ENCODE measurements at places on chromosomes 7 and 10. TPM values are rescaled to one million over a fixed set of nuclear protein-coding genes. Genes with fewer than 3 reads are reported as not detected.
A peak's percentile ranks its signal among the peaks of the same experiment; 100 is the strongest.

Gene ST8SIA6
- 0.08 TPM for polyA plus RNA-seq

Gene CD36
- 1.2 TPM for polyA plus RNA-seq

Gene CYP3A7
- 0.08 TPM for polyA plus RNA-seq

Gene LRMDA
- polyA plus RNA-seq: not detected

Gene SFRP4
- polyA plus RNA-seq: not detected

Gene DLG5
- polyA plus RNA-seq: not detected

Gene TRIL
- polyA plus RNA-seq: not detected

DNA sequence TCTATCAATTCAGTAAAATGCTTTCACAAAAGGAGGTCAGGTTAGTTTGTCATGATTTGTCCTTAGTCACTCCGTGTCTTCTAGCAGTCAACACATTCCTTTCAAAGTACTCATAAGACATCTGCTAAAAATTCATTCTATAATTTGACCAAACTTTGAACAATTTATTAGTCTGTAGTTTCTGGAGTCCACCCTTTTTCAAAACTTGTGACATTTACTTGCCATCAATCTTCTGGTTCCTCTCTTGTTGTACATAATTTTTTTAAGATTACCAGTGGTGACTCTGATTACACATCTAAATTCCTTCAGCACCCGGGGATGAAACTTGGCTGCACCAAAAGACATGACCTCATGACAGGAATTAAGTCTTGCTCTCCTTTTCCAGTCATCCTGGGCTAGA, 130.1 kb downstream of the NEBL start:
- no peak for DNase-seq

DNA sequence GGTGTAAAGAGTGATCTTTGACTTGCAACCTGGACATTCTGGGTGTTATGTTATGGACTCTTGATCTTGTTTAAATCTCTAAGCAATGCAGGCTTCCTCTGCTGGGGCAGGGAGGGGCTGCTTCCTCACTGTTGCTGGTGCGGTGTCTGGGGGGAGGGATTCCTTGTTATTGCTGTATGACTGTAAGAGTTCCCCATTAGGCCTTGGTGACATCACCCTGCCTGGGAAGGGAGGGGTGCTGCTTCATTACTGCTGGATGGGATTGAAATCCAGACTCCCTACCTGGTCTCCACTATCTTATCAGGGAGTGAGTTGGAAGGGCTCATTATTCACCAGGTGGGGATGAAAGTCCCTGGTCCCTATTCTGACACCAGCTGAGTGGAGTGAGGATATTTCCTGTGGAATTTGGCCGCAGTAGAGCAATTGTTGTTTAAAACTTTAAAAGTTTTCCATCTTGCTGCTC, 8.8 kb downstream of the OGDH start:
- DNase-seq: no peak

GRCh38 chr7:33841705-33842129, 63.6 kb upstream of the BMPER start:
- DNase-seq: no peak

DNA sequence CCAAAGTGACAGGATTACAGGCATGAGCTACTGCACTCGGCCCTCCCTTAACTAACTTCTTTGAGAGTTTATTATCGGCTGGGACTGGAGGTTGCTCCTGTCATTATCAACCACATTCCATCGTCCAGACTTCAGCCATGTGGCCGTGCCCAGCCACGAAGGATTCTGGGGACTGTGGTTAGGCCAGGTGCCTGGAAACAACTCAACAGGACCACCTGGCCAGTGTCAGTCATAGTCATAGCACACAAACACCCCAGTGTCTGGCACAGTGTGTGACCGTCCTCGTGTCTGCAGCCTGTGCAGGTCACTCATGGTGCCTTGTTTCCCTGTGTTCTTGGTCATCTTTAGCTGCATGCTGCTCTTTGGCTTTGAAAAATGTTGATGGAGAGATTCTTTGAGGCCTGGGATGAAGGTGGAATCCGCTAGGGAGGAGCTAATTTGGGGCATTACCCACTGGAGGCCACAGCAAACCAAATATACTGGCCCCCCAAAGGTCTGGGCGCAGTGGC, 12.7 kb upstream of the AMZ1 start:
- no peak for DNase-seq

DNA sequence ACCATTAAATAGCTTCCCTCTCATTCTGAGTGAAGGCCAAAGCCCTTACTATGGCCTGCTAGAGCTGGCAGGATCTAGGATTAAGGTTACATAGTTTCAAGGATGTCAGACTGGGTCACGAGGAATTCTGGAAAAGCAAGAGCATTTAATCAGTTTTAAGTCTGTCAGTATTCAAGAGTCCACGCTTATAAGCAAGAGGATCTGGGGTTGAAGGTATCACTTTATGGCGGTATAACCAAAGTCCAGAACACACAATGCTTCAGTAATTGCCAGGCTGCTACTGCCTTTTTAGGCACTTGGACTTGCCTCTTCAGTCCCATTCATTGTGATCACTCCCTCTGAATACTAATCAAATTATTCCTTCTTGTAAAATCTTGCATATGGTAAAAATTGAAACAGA, 101.0 kb downstream of the HBP1 start:
- no peak for DNase-seq

DNA sequence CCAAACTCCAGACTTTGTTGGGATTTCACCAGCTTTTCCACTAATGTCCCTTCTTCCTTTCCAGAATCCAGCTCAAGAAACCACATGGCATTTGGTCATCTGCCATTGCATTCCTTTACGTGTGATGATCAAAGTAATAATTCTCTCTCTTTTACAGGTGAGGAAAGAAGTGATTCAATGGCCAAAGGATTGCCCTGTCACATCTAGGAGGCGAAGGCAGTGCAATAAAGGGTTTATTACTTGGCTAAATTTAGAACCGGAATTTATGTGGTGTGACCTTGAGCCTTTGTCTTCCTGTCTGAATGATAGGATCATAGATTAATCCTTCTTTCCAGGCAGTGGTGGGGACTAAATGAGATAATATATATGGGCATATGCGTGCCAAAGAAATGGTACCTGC, 58.3 kb upstream of the COBL start:
- DNase-seq: no peak

GRCh38 chr7:77525231-77525630, 11.9 kb upstream of the PTPN12 start:
- no peak for DNase-seq

DNA sequence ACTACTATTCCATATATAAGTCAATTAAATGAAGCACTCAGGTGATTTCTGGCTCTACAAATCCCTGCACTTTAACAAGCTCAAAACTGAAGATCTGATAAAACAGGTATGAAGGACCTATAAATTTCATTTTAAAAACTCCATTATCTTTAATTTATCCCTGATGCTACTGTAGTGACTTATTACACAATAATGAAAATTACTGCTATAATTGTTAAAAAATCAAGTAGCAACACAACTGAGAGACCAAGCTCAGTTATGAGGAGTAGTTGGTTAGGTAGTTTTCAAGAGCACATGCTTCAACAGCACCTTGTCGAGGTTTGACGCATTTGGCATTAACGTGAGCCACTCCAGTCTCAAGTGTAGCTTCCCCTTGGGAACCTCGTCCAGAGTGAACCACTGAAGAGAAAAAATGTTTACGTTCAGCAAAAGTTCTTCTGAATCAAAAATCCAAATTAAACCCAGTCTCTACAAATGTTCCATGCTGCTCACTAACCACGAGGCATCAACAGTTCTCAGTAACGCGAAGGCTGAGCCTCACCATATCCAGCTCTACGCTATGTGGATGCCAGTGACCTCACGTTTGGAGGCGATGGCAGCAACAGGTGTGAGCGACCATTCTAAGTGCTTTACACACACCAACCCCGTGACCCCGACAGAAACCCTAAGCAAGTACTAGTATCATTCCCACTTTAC, 55.3 kb upstream of the NCAPG2 start:
- DNase-seq: no peak

GRCh38 chr7:40437498-40437897, 302.7 kb downstream of the SUGCT start:
- DNase-seq: no peak

- DNase-seq: no peak
Measured at GRCh38 chr10:44426247-44427034, 41.5 kb upstream of the CXCL12 start.

GRCh38 chr7:139479620-139480019, 3.9 kb downstream of the KLRG2 start:
- DNase-seq: no peak

DNA sequence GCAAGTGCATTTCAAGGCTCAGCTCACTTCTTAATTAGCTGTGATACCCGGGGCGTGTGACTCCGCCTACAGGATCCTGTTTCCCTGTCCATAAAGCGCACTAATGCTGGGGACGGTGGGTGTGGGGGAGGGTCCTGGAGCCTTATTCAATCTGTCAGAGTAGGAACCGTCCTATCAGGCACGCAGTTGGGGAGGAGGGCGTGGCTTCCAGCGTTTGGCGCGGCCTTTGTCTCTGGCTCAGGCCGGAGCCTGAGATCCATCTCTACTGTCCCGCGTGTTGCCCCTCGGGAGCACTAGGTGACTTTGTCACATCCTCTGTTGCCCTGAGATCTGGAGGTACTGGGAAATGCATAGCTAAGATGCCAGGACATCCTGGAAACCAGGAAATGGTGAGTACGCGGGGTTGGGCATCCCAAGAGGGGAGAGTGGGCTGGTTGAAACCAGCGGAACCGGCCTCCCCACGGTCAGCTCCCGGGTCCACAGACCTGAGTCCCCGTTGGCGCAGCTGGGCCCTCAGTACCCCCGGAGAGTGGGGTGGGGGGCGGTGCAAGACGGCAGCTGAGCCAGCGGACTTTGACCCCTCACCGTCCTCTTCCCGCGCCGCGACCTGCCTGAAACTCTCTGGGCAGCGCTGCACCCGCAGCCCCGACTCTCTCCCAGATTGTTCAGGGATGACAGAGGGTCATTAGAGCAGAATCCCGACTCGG, 104.4 kb upstream of the ZNF92 start:
- peak; percentile 52 for DNase-seq
